ENCODE measurements at places on chromosomes 3 and 15.

DNA sequence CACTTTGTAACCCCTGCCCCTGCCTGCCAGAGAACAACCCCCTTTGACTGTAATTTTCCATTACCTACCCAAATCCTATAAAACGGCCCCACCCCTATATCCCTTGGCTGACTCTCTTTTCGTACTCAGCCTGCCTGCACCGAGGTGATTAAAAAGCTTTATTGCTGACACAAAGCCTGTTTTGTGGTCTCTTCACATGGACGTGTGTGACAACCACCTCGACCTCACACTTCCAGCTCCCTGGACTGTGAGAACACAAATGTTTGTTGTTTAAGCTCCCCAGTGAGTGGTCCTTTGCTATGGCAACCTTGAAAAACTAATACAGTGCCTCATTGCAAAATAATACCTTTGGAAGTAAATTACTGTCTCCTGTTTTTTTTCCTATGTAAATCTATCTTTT, 299.2 kb upstream of the POU1F1 start:
- DNase-seq = no peak

GRCh38 chr15:44163370-44163769, 31.7 kb downstream of the FRMD5 start:
- DNase-seq = no peak

GRCh38 chr15:77543159-77543882, 89.4 kb downstream of the LINGO1 start:
- peak; percentile 51 for DNase-seq

DNA sequence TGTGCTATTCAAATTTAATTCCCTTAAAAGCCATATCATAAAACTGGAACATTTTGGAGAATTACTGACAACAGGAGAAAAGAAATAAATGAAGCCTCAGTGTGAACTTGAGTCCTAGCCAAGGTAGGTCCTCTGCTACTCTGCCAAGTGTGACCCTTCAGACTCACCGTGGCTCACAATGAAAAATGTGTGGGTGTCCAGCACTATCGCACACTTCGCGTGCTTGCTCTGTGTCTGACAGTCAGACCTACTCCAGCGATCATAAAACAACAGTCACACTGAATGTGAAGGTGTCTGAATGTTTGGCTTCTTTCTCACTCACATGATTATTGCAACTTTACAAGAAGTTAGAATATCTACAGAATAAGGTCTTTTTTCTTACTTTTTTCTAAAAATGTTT, 65.8 kb upstream of the TRA2B start:
- DNase-seq = no peak

GRCh38 chr3:180078592-180078991, 41.9 kb upstream of the PEX5L start:
- no peak for DNase-seq

DNA sequence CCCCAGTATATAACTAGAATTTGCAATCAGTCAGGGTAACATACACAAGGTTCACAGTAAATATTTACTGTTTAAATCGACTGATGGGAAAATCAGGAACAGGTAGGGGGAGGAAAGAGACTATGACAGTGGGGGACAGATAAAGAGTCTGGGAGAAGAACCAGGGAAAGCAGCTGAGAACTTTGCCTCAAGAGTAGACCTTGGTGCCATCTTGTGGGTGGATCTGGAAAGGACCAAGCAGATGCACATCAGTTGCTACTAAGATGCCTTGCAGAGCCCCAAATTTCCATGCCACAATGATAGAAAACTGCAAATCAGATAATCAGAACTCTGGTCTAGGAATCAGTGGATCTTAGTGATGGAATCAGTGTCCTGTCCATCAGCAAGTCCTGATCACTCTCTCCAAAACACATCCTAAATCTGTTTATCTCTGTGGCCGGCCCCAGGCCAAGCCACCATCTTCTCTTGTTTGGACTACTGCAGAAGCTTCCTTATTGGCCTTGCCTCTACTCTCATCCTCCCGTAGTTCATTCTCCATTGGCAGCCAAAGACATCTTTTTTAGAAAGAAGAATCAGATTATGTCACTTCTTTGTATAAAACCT, 62.7 kb downstream of the PDE8A start:
- DNase-seq = no peak

DNA sequence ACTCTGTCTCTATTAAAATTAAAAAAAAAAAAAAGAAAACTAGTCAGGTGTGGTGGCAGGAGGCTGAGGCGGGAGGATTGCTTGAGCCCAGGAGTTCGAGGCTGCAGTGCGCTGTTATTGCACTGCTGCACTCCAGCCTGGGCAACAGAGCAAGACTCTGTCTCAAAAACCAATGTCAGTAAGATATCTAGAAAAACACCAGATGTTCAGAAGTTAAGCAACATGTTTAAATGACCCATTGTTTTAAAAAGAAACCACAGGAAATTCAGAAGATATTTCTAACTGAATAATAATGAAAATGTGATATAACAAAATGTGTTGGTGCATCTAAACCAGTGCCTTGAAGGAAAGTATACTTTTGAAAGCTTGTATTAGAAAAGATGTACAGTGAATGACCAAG, 203.4 kb upstream of the CGNL1 start:
- DNase-seq = no peak

- no peak for DNase-seq
These were observed 9.1 kb upstream of the HPS3 start for GRCh38 chr3:149120051-149120972.

DNA sequence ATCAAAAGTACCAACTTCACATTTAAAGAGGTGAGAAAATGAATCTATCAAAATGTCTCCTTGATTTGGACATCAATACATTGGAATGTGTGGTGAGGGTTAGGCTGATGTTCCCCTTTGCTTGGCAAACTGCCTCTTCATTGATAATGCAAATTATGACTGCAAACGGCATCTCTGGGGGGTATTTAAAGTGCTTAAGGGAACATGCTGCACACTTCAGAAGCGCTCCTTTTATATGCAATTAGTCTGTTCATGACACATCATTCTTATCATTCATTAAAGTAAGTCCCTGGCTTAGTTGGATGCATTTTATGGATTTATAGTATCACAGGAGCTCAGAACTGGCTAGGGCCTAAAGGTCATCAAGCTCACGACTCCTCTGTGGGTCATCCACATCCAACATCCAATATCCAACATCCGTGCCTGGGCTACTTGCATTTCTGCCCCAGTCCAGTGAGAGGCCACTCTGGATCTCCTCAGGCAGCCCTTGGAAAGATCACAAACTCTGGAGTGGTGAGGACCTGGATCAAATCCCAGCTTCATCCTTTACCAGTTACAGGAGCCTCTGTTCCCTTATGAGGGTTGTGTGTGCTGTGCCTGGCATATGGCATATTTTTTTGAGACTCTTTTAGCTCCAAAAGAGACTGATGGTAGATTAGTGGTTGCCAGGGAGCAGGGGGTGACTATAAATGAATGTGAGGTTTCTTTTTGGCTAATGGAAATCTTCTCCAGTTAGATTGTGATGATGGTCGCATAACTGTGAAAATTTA, 136.8 kb upstream of the FOXB1 start:
- no peak for DNase-seq

- no peak for DNase-seq
These were observed 164.5 kb downstream of the PTPRG start for GRCh38 chr3:61725851-61726333.

- no peak for DNase-seq
These were observed 607.5 kb upstream of the NAALADL2 start for GRCh38 chr3:174251681-174252080.

DNA sequence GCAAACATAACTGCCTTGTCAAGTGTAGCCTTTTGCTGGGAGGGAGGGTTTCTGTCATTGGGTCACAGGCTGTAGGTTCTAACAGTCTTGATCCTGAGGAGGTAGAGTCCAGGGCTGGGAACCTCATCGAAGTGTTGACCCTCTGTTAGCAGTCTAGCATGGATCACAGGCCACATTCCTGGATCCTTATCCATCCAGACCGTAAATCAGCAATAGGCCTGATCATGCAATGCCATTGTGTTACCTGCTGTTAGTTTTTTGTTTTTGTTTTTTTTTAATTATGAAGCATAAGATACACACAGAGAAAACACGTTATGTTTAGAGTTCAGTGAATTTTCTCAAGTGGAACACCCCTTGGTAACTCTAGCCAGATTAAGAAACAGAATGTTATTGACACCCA, 282.0 kb upstream of the TPM1 start:
- no peak for DNase-seq

GRCh38 chr15:34012461-34013028, 26.5 kb downstream of the AVEN start:
- no peak for DNase-seq

Data from stimulated activated CD8-positive, alpha-beta memory T cell treated with anti-CD3 and anti-CD28 coated beads, Interleukin-7, amount 100 ng/mL, for 1 hour (primary cell).